Hematopoietic multipotent progenitor cell (in vitro differentiated cells): ENCODE measurements at places on chromosomes 12 and 14. TPM values are rescaled to one million over a fixed set of nuclear protein-coding genes. Genes with fewer than 3 reads are reported as not detected.

KERA gene
- not detected for total RNA-seq

PRR4 gene
- 1.1 TPM for total RNA-seq

DBX2 gene
- not detected for total RNA-seq

GRCh38 chr14:22500954-22501726 is 87.9 kb downstream of the DAD1 start:
- DNase-seq = no peak

GRCh38 chr14:50985859-50986331 is 41.6 kb upstream of the PYGL start:
- no peak for DNase-seq
